ENCODE measurements at places on chromosomes 5 and 9.

- no peak for DNase-seq
Measured at GRCh38 chr9:79292731-79293280, 279.0 kb upstream of the TLE4 start.

- no peak for DNase-seq
Measured at GRCh38 chr5:135873831-135874230, 21.8 kb downstream of the IL9 start.

- DNase-seq: no peak
Measured at GRCh38 chr9:95273369-95274022, 44.0 kb downstream of the FANCC start.

DNA sequence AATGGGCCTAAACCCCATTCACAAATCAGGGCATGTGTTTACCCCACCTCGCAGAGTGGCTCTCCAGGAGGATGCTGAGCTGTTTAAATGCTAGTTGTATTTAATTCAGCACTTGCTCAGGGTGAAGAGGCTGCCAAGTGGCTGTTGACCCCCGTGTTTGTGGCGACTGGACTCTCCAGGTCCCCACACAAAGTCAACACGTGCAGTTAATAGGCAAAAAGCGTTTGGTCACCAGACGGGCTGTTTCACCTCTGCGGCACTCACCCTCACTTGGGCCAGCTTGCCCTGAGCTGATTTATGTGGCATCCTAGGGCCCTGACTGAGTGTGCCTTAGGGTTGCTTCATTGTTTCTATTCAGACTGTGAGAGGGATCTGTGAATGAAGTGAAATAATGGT, 152.3 kb downstream of the GAS1 start:
- DNase-seq: no peak

DNA sequence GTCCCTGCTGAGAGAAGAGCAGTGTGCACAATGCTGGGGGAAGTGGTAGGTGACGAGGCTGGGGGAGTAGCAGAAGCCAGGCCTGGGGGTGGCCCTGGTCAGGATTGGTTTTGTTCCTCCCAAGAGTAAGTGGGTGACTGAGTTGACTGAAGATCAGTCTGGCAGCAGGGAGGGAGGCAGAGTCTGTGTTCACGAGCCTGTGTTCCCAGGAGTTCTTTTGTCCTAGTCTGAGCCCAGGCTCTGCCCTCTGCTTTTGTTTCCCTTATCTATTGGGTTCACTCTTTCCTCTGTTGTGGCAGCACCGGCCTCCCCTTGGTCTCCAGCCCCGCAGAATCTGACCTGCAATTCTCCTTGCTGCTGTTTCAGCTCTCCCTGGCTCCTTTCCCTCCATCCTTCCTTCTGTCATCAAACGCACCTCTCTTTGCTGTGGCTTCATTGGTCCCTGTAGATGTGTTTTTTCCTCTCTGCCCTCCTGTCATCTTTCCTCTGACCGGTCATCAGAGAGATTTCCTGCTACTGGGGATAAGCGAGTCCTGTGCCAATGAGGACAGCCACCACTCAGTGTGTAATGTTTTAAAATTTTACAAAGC, 607.4 kb downstream of the KIF4B start:
- no peak for DNase-seq

DNA sequence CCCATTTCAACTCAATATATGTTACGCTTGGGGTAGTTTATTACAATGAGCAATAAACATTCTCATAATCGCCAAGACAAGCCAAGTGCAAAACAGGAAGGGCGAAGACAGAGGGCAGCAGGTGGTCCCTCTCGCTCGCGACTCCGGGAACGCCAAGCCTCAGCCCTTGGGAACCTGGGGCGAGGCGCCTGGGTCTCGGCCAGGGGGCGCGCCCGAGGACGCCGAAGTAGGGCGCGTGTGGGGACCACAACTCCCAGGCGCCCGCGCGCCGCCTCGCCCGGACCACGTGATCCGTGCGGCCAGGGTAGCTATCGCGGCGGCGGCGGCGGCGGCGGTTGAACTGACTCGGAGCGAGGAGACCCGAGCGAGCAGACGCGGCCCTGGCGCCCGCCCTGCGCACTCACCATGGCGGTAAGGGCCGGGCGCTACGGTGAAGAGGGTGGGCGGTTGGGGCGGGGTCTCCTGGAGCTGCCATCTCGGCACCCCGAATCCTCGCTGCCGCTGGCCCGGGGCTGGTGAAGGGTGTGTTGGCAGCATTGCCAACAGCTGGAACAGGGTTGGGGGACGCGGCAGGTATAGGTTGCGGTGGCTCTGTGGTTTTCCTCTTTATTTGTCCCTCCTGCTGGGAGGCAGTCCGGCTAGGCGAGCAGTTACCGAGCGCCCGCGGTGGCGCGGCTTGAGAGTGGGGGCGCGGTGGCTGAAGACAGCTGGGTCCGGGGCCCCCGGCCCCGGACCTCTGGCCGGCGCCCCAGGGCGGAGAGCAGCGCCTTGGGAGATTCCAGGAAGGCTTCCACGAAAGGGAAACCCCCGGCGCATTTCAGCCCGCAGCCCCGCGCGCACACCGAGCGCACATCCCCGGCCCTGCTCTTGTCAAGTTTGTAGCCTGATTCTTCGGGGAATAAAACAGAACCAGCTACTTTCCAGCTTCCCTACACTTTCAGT, at the start of gene SLC31A2:
Gene SLC31A2 (plus strand): TSS at position 338 of the 942 bp plus-strand sequence. CDS start 68 bp downstream, at position 406.
- DNase-seq: peak; percentile 93

DNA sequence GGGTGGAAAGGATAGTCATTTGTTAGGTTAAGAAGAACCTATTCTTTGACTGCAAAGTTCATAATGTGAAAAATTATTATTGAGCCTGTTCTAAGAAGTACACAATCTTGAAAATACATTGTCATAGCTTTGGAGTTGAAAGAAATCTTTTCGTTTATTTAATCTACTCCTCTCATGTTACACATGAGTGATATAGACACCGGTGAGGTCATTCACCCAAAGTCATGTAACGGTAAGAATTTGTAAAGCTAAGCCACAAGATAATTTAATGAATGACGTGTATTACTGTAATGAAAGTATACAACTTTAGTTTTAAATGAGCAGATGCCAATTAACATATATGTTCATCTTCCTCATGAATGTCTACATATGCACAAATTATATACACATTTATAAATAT, 284.1 kb upstream of the PDE4D start:
- DNase-seq: no peak

GRCh38 chr9:13281356-13282016, 2.0 kb upstream of the MPDZ start:
- no peak for DNase-seq

DNA sequence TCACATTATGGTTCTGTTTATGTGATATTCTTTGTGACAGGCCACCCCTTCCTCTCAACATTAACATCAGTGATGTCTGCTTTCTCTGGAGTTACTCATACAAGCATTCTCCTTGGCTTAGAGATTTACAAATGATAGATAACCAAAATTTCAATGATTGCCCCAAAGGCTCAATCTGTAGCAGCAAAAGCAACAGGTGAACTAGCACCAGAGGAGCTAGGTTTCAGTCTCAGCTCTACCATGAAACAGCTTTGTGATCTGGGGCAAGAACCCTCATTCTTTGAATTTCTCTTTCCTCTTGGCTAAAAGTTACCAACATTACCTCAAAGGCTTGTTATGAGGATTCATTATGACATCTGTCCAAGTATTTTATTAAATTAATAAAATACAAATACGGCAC, 120.5 kb downstream of the PPP2R2B start:
- DNase-seq: no peak

- no peak for DNase-seq
Measured at GRCh38 chr5:98917433-98917832, 11.4 kb downstream of the CHD1 start.

DNA sequence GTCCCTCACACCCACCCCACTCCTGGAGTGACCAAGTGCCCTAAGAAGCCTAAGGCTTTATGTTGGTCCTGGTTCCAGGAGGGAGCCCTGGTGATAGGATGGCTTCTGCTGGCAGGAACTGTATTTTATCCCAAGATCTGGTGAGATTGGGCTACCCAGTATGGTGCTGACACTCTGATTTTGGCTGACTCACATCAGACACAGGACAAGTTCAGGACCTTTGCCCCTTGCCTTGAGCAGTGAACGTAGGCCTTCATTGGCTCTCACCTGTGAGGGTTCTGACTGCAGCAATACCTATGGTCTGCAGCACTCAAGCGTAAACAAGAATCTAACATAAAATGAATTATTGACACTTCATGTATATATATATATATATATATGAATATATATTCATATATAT, 25.0 kb downstream of the BHMT start:
- DNase-seq: no peak

DNA sequence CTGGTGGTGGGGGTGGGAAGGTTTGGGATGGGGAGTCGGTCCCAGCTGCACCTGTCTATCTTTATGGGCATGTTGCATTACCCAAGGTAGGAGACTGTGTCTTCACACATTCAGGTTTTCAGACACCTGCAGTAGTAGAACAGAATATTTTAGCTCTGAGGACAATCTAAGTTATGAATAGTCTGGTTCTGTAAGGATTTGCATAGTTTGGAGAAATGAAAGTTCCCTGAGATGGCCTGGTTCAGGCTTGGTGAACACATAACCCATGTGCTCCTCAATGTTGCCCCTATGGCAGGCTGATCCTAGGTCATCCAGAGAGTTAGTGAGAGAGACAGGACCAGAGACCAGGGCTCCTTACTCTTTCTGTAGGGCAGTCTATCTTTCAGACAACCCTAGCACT, 20.7 kb downstream of the TNFSF8 start:
- no peak for DNase-seq

GRCh38 chr9:12696931-12697622, 3.9 kb downstream of the TYRP1 start:
- no peak for DNase-seq

- DNase-seq: no peak
Measured at GRCh38 chr5:148237785-148238417, 424 bp upstream of the MARCOL start.

DNA sequence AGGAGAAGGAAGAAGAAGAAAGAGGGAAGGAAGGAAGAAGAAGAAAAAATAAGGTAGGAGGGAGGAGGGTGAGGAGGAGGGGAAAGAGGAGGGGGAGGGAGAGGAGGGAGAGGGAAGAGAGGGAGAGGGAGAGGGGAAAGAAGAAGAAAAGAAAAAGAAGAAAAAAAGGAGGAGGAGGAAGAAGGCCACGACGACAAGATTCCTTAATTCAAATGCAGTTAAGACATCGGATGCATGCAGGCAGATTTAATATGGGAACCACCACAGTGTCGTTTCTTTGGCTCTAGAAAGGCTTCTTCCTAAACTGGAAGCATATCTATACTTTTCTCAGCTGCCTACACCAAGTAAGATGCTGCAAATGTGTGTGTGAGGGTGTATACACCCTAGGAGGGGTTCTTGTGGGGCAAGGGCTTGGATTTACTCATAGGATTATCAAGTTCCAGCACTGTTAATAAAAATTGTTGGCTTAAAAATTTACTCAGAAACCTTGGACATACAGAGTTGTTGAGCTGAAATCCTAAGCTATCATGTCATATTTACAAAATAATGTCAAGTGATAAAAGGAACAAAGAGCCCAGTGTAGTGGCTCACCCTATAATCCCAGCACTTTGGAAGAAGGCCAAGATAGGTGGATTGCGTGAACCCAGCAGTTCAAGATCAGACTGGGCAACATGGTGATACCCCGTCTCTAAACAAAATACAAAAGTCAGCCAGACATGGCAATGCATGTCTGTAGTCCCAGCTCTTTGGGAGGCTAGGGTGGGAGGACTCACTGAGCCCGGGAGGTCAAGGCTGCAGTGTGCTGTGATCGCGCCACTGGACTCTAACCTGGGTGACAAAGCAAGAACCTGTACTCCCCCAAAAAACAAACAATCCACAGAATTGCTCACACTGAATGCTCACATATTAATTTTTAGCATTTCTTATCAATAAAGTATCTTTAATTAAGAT, 108.5 kb downstream of the UBAP2 start:
- DNase-seq: no peak

GRCh38 chr5:128905568-128906110, 59.6 kb upstream of the SLC27A6 start:
- no peak for DNase-seq

- DNase-seq: no peak
Measured at GRCh38 chr9:70485273-70485858, 70.9 kb upstream of the KLF9 start.

DNA sequence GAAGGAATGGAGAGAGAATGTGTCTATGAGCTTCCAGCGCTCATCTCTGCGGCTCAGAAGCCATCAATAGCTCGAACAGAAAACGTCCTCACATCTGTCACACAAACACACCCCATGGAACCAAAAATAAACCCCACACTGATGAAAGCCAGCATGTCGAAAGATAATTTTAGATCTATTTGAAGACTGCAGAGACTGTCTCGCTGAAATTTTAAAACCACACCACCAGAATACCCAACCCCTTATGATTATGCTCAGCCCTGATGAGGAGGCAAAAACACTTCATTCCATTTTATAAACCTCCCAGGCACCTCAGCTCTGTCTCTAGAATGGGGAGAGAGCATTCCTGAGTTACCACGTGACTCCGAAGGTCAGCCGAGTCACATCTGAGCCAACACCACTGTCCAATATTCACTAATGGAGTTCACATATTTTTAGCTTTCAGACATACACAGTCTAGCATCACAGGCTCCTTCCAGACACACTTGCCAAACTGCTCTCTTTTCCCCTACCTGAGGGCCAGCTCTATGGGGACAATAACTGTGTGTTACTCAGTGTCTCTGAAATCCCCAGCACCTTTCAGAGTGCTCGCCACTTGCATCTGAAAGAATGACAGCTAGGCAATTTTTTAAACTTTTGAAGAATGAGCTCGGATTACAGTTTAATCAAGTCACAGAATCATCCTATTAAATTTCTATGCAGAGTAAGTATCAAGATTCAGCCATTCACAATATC, 63.2 kb downstream of the SERINC5 start:
- no peak for DNase-seq

- DNase-seq: no peak
Measured at GRCh38 chr5:53008751-53009150, 19.6 kb downstream of the ITGA2 start.

- no peak for DNase-seq
Measured at GRCh38 chr5:23013395-23013998, 160.4 kb upstream of the CDH12 start.

- DNase-seq: no peak
Measured at GRCh38 chr5:131983244-131983771, 28.1 kb downstream of the ACSL6 start.

DNA sequence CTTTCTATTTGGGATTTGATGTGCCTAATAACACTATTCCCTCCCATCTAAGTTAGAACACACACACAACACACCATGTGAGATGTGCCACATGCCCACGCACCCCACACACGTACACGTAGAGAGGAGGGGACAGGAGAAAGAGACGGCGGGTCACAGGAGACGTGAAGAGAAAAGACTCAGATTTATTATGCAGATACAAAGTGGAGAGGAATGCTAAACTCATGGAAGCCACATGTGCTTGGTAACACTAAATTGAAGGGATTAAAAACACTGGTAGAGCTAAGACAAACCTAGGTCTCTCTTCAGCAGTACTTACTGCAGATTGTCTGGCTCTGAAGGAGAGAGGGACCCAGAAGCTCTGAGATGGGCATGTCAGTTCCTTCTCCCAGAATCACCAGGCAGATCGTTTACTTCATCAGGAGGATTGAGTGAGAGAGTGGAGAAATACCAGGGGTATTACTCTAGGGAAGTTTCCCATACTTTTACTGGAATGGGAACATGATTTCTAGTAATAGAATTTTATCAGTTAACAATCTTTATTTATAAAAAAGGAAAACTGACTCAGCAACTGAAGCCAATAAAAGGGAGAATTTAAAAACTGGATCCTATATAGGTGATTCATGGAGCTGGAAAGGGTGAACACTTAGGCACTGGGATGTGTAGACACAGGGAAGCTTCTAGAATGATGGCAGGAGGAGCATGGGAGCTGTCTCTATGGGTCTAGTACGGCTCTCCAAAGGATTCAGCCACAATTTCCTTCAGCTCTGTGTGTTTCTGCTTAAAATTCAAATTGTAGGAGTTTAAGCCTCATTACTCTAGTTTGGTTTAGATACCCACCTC, 139.4 kb downstream of the MACIR start:
- DNase-seq: no peak

GRCh38 chr5:96896276-96896675, 20.0 kb downstream of the ERAP2 start:
- DNase-seq: no peak

Measured in activated CD8-positive, alpha-beta memory T cell treated with anti-CD3 and anti-CD28 coated beads for 24 hours (primary cell).